Germinal center (tissue), 1 donor: ENCODE measurements at places on chromosomes 7 and 10.
A peak's percentile ranks its signal among the peaks of the same experiment; 100 is the strongest.

GRCh38 chr10:49606981-49607535 is 3.1 kb upstream of the SLC18A3 start:
- peak; percentile 85 for DNase-seq

DNA sequence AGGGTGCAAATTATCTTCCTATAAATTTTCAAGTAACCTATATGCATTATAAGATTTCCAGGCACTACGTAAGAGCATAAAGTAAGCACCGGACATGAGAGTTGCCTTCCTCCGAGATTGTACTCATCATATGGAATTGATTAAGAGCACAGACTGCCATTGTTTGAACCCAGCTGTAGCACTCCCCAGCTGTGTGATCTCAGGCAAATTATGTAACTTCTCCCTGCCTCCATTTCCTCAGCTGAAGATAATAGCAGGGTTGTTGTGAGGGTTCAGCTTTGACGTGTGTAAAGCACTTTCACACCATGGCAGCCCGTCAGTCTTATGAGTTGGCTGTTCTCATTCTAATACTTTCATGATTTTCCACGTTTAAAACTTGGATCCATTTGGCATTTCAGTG is 122.6 kb downstream of the ITIH5 start:
- no peak for DNase-seq

GRCh38 chr10:127358337-127358736 is 161.9 kb upstream of the INSYN2A start:
- no peak for DNase-seq

GRCh38 chr10:86100581-86101061 is 266.0 kb downstream of the GRID1 start:
- DNase-seq, result peak; percentile 60

- DNase-seq, result no peak
Measured at GRCh38 chr7:19352305-19352695, 207.1 kb upstream of the FERD3L start.
